Stimulated activated CD4-positive, alpha-beta T cell treated with anti-CD3 and anti-CD28 coated beads, Interleukin-4, amount 100 ng/mL, for 24 hours (primary cell): ENCODE measurements at places on chromosomes 6 and 20.

GRCh38 chr6:456358-456867 is 64.9 kb downstream of the IRF4 start:
- DNase-seq, result no peak

DNA sequence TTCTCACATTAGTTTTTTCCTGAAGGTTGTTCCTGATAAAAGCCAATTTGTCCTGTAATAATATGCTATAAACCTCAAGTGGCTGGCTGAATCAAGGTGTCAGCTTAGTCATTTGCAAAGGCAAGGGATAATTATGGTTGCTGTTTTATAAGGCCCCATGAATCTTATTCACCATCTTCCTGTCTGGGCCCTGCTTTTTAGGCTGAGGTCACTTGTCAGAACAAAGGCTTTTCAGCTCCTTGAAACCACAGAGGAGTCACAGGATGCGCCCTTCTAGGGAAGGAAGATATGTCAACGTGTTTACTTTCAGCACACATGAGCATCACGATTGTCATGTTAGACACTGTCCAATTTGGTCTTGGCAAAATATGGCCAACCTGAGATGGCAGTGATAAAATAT is 64.8 kb upstream of the NAA20 start:
- DNase-seq, result no peak

DNA sequence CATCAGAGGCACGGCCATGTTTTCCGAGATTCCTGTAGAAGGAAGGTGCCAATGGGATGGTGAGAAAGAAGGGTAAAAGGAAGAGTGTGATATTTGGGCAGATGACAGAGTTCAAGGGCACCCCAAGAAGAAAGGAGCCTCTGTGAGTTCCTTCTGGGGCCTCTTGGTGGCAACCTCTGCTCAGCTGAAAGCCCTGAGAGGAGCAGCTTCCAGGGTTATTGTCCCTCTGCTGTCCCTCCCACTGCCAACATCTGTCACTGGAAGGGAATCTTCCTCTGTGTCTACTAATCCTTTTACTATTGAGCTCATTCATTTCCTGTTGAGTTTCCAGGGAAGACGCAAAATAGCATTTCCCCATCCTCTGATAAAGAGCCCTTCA is 40.0 kb upstream of the KCNK16 start:
- DNase-seq, result no peak

GRCh38 chr20:43658723-43659419 is 8.0 kb upstream of the MYBL2 start:
- DNase-seq, result no peak

DNA sequence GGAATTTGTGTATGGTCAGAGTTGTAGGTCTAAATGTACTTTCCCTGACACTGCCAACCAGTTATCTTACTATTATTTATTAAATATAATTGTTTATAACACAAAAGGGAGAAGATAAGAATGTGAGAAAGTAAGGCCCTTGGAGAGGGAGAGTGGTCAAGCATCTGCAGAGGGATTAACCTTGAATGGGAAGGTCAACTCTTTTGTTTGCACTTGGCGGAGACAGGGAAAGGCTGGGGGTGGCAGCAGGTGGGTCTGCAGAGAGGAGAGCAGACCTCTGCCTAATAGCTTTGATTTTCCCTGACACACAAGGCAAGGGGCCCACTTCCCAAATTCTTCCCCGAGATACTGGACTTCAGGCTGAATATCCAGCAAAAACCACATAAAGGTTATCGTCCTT is 4.2 kb downstream of the LRP11 start:
- DNase-seq, result no peak

GRCh38 chr20:3681931-3682781 is at the start of gene ADAM33:
Gene ADAM33, minus strand, starts transcription at chr20:3682010. Its CDS starts 6 bp downstream, at chr20:3682004.
- DNase-seq, result no peak

DNA sequence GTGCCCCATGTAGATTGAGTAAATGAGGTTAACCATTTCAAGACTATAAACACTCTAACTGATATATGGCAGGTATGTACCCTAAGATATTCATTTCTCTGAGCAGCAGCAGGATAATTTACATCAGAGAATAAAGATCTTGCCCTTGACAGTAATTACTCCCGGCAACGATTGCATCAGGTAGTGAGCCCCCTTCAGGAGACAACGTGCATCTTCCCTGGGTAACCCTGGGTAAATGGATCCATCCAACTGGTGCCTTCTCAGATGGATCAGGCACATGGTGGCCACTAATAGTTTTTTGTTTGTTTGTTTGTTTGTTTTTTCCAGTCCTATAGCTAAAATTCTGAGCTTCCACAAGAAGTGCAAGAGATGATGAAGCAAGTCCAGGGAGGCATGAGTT is 469.4 kb upstream of the SLC35B3 start:
- no peak for DNase-seq
